ENCODE measurements at places on chromosomes 16 and 17.

- no peak for DNase-seq
Measured at GRCh38 chr17:78113804-78114785, 14.5 kb downstream of the TMC6 start.

- DNase-seq: peak; percentile 90
Measured at GRCh38 chr17:41464682-41465081, 2.5 kb downstream of the KRT32 start.

DNA sequence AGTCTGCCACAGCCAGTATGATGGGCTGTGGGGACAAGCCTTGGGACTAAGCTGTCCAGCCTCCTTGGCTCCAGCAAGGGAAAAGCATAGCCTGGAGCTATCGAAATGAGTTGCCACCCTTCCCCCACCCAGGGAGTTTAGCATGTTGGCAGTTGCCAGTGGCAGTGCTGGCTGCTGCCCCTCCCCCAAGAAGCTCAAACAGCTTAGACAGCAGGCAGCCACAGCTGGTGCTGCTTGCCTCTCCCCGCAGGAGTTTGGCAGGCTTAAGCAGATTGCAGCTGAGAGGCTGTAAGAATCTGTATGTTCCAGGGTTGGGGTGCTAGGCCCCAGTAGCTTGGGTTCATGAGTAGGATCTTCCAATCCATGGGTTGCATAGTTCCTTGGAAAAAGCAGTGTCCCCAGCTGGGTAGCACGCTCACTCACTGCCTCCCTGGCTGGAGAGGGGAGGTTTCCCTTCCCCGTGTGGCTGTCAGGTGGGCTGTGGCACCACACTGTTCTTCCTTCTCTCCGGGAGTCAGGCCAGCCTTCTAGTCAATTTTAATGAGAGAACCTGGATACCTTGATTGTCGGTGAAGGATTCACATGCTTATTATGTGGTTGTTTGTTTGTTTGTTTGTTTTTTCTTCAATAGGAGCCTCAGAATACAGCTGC, 506.1 kb downstream of the CDH11 start:
- DNase-seq: no peak

GRCh38 chr16:25157271-25157875, 45.8 kb downstream of the LCMT1 start:
- no peak for DNase-seq

DNA sequence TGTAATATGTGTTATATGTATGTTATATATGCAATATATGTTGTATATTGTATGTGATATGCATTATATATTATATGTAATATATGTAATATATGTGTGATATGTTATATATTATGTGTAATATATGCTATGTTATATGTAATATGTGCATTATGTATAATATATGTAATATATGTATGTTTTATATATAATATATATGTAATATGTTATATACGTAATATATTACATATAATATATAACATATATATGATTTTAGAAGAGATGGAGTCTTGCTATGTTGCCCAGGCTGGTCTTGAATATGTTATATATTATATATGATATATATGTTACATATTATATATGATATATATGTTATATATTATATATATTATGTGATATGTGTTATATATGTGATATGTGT, 65.5 kb upstream of the DNAH17 start:
- no peak for DNase-seq

DNA sequence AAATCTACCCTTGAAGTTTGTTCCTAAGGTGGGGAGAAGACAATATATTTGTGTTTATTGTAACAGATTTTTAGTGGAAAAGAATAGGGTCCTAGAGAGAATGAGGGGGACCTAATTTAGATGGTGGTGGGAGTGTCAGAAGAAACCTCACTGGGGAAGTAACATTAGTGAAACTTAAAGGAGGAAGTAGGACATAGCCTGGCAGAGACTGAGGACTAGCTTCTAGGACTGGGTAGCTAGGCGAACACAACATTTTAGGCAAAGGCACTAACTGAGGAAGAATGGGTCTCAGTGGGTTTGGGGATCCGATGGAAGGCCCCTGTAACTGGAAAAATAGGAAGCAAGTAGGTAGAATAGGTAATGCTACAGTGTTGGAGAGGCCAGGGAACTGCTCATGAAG, 4.2 kb upstream of the ARL2BP start:
- no peak for DNase-seq

DNA sequence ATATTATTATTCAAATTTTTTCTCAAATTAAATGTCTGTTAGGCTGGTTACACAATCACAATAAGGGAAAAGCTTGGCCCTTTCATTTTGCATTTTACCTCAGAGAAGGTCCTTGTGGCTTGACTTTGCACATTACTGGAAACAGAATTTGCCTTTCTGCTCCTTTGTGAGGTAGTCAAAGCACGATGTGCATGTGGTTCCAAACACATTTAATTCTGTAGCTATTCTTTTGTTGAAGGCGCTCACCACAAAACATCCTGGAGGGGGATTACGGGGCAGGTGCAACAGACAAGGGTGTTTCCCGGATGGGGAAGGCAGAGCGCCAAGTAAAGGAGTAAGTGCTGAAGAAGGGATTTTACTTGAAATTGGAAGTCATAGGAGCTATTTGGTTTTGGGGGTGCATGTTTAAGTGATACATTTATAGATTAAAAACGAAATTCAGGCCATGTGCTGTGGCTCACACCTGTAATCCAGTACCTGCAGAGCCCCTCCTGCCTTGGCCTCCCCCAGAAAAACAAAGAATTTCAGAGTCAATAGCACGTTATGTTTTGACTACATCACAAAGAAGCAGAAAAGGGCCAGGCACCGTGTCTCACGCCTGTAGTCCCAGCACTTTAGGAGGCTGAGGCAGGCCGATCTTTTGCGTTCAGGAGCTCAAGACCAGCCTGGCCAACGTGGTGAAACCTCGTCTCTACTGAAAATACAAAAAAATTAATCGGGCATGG, 31.2 kb upstream of the TENT4B start:
- no peak for DNase-seq

DNA sequence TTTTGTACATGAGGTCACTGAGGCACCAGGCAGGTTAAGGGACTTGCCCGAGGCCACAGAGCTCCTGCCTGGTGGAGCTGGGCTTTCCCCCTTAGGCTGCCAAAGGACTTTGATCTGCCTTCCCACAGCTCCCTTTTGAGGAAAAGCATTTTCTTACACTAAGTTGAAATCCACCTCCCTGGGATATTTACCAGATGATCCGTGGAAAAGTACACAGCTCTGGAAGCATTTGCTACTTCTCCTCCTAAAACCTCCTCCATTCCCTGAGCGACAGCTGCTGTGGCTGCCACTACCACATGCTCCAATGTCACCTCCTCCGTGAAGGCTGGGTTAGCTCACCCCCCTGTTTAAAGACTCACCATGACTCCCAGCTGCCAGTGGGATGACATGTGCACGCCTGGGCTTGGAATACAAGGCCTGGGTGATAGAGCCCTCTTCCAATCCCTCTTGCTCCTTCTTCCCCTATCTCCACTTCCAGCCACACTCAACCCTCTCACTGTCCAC, 1.2 kb upstream of the MPRIP start:
- no peak for DNase-seq

DNA sequence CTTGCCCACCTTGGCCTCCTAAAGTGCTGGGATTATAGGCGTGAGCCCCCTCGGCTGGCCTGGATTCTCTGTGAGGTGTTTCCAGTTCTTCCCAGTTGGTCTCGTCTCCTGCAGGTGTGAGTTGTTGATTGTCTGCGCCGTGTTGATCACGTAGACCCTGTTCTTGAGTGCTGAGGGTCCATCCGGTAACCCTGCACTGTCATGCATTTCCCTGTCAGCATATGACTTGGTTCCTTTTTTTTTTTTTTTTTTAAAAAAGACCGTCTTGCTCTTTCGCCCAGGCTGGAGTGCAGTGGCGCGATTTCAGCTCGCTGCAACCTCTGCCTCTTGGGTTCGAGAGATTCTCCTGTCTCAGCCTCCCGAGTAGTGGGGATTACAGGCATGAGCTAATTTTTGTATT, 17.3 kb downstream of the MGRN1 start:
- DNase-seq: no peak

- no peak for DNase-seq
Measured at GRCh38 chr17:78779850-78780249, 2.2 kb downstream of the CYTH1 start.

DNA sequence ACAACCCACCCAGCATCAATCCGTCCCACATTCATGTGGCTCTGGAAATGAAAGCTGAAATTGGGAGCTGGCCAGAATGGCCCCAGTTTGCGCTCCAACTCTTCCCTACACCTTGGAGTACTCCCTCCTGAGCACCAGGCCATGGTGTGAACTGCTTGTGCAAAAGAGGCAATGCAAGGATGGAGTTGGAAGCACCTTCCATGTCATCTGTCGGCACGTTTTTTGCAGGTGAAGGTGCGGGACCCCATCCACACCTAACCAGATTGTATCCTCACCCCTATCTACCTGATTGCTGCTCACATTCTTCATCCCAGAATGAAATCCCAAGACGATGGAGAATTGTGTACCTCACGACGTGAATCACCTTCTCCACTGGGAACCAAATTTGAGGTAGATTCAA, 136.6 kb upstream of the WSB1 start:
- no peak for DNase-seq

GRCh38 chr17:20920815-20921199, 122.0 kb downstream of the USP22 start:
- no peak for DNase-seq

- no peak for DNase-seq
Measured at GRCh38 chr16:57061084-57061905, 31.1 kb upstream of the CPNE2 start.

DNA sequence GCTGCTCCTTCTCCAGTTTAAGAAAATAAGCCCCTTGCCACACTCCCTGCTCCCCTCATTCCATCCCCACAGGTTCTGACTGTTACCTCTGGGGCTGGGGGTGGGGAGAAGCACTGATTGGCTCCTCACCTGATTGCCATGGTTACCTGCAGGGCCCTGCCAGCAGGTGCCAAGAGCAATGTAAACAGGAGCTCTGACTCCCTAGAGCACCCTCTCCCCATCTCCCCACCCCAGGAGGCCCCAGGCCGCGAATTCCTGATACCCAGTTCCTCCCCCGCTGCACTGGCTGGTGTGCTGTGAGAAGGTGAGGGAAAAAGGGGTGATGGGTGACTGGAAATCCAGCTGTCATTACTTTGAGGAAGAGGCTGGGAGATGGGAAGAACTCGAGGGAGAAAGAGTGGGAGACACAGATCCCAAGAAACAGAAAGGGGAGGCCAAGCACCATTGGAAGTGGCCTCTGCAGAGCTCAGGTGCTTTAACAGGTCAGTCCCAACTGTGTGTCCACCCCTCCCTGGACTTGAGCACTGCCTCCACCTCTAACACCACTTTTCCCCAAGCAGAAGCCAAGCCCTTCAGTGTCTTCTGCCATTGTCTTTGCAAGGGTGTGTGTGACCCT, 4.5 kb downstream of the PCGF2 start:
- DNase-seq: no peak

DNA sequence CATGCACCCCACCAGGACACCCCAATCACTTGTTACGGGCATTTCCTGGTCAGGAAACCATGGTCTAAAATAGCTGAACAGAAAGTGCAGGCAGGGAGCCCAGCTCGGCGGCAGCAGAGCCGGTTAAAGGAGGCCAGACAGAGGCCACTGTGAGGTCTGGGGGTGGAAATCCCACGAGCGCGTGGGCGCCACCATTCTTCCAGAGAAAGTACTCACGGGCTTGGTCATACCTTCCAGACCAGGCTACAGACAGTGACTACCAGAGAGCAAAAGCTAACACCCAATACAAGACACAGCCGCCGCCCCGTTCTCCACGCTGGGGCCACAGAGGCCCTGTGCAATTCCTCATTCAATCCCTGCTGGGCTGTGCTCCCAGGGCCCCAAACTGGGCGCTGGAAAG, 11.9 kb downstream of the CEP131 start:
- no peak for DNase-seq

DNA sequence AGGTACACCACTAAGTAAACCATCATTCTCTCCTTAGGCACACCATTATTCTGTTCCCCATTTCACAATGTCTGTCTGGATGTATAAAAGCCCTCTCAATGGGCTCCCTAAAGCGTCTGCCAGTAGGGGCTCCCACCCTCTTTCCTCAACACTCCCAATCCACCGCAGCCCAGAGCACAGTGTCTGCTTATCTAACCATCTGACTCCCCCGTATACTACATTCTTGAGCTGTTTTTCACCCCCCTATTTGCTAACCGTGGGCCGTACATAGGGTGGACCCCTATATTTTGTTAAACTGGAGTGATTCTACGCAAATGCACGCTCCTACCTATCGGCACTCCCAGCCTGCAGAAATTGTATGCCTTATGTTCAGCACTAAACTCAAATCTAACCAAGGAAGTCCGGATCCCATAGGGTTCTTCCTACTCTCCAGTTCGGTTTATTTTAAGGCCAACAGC, 685 bp upstream of the PSMD3 start:
- DNase-seq: peak; percentile 10

DNA sequence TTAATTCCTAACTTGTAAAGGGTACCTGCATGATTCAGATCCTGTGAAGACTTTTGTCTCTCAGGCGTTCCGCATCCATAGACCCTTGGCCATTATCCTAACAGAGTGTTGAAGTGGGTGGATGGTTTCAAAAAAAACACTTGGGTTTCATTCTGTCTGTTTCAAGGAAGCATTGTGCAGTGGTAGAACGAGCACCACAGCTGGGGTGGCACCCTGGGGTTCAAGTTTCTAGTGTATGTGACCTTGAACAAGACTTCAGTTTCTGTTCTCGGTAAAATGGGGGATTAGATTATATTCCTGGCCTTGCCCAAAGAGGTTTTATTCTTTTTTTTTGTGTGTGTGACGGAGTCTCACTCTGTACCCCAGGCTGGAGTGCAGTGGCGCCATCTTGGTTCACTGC, 74.3 kb downstream of the MSI2 start:
- DNase-seq: no peak

DNA sequence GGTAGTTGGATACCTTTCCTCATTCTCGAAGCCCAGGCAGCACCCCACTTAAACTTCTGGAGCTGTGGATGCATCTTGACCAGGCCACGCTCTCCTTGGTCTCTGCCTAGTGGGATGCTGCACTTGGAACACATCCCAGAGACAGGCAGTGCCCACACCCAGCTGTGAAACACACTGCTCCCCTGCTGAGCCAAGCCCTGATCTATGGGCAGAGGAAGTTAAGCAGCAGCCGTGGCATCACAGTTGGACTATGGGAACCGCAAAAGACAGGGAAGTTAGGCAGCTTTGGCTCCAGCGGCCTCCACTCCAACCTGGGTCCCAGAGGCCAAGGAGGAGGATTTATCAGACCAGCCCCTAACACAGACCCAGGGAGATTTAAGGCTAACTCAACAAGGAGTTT, 284.8 kb upstream of the CCL2 start:
- no peak for DNase-seq

DNA sequence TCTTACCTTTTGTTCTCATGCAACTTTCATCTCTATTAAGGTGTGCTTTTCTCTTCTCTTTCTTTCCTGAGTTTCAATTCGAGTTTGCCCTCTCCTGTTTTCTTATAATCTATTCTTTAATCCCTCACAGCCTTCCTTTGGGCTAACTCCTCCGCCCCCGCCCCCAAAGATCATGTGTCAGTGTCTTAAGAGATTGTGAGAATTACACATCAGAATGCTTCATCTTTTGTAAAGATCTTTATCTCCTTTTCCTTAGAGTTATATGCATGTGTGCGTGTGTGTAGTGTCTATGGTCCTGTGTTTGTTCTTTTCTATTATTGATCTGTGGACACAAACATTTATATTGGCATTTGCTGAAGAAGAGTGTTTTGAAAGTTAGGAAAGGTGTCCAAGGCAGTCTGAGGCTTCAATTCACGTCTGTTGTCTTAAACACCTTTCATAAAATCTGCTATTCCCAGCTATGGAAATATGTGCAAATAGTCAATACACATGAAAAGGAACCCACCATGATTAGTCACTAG, 6.1 kb upstream of the ALDH3A2 start:
- DNase-seq: no peak

Data from Panc1 (cell line).